NCI-H526 (cell line): ENCODE measurements at places on chromosomes 2 and 18.

DNA sequence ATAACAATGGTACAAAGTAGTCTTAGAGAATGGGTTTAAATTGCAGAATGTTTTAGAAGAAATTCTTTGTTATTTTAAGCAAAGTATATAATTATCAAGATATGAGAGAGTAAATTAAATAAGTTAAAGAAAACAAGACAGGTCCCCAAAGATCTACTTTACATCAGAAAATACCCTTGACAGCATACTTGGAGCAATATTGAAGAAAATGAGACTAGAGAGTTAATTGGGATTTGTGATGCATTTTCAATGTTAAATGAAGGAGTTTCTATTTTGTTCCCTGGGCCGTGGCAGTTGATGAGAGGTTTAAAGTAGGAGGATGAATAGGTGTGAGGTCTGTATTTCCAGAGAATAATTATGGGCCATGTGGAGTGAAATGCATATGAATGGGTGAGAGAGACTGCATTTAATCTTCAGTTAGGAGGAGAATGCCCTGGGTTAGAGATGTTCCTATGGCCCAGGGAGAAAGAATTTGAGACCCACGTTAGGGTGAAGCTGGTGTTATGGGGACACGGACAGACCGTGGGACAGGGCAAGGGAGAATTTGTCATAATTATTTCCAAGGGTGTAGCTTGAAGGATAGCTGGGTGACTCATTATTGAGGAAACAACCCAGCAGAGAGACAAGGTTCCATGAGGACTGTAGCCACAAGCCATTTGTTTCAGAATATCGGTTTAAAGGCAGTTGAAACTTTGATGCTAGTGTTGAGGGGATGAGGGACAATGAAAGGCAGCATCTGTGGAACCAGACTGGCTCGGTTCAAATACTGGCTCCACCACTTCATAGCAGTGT lies 22.7 kb downstream of the MGAT5 start:
- DNase-seq, result no peak

GRCh38 chr18:51196811-51197660 lies 445 bp downstream of the MEX3C start:
- peak; percentile 58 for DNase-seq

- DNase-seq, result no peak
Observed at GRCh38 chr2:70942396-70943204, 6.9 kb downstream of the ATP6V1B1 start.

- DNase-seq, result peak; percentile 43
Observed at GRCh38 chr2:43178602-43179542, 47.5 kb downstream of the ZFP36L2 start.

GRCh38 chr2:238709325-238710025 lies 138.4 kb upstream of the TWIST2 start:
- DNase-seq, result no peak

DNA sequence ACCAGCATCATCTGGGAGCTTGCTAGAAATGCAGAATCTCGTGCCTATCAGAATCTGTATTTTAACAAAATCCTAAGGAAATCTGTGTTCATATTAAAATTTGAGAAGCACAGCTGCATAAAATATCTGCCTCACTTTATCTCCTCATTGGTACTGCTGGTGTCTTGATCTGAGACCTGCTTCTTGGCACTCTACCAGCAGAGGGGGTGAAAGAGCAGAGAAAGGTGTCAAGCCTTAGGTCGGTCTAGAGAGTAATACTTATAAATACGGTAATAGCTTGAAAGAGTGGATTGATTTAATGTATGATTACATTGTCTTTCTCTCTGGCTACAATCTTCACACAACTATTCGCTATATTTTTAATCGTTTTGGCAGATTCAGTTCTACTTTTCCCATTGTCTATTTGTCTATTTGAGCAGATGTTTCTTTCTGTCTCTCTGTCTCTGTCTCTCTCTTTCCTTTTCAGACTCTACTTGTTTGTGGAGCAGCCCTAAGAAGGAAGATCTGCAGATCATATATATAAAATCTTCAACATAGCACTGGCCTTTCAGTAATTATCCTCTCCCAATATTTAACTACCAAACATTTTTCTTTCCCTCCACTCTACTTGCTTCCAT lies 1.7 kb upstream of the GCG start:
- peak; percentile 40 for DNase-seq

DNA sequence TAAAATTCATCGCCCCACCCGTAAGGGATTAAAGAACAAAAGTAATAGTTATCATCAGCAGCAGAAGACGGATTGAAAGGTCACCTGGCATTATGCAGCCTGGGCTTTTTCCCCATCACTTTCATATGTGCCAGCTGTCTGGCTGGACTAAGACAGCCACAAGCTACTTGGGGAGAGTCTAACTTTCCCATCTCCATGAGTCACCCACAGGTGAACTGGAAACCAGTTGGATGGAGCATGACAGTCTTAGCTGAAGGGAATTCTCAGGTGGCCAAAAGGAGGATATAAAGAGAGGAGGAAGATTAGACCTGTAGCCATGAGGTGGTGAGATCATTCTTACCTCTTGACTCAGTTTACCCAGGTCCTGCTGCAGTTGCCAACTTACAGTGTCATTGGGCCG lies 7.0 kb upstream of the FAM178B start:
- no peak for DNase-seq

- peak; percentile 50 for DNase-seq
Observed at GRCh38 chr2:119659601-119660342, 19.2 kb upstream of the TMEM177 start.

GRCh38 chr2:181396256-181397123 lies 60.7 kb upstream of the ITGA4 start:
- no peak for DNase-seq

DNA sequence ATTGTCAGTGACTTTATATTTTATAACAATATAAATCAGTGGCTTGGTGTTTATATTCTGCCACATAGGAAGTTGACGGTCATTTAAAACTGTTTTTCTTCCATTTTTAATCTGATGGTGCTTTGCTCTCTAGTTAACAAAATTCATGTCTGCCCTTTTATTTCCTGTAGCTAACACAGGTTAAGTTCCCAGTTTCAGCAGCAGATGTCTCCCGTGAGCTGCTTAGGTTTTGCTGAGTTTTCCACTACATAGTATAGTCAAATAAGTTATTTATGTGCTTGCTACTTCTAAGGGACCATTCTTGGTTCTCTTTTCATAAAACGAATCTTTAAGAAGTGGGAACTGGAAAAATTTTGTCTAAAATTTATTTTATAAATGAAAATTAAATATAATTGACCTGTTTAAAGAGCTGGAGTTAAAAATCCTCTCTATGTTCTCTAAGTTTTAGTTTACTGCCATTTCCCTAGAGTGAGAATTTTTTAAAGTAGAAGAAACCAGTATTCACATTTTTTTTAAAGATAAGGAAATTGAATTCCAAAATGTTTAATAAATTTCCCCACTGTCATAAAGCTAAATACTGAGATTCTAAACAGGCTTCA lies 20.6 kb downstream of the HTR2B start:
- DNase-seq, result peak; percentile 58

DNA sequence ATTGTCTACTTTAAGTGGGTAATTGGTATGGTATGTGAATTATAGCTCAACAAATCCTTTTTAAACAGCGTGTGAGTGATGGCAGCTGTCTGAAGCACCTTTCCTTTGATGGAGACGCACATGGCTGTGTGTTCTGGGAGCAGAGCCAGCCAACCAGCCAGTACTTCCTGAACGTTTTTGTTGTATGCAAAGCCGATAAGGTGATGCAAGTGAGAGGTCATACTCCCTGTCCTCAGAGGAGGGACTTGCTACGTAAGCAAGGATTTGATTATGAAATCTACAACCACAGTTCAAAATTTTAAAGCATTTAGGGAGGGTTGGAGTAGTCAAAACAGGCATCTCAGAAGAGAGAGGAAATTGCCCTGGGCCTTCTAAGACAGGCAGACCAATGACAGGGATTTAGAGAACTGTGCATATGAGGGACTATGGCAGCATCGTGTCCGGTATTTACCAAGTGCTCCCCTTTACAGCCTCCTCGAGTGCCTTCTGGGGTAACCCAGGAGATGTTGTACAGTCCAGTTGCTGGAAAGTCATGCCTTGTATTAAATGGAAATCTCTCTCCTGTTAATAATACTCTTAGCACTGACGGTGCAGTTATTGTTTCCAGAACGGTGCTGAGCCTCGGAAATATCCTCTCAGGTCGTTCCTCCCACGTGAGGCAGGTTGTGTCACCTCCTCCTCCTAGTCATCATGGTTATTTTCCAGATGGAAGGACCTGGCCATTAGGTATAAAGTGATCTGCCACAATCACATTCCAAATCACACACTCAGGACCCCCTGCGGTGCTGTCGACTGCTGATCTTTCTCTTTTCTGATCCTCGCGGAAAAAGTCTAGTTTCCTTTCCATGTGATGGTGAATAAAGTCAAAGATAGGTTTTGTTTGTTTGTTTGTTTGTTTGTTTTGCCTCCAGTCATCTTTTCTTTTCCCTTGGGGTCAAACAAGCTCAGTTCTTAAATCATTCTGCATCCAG lies 28.4 kb downstream of the ARHGEF4 start:
- peak; percentile 75 for DNase-seq

DNA sequence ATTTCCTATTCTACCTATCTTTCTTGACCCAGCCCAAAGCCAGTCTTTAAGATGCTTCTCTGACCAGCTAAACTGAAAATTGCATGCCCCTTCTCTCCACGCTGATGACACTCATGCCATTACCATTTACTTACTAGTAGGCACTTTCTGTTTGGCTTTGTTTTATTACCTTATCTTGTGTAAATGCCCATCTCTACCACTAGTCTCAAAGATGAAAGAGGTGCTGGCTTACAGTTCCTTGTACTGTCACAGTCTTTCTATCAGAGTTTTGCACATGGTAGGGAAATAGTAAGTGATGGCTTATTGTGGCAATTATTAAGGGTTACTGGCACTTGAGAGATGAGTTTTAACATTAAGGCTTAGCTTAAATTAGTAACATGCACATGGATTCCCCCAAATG lies 352.1 kb downstream of the RBM43 start:
- peak; percentile 8 for DNase-seq

DNA sequence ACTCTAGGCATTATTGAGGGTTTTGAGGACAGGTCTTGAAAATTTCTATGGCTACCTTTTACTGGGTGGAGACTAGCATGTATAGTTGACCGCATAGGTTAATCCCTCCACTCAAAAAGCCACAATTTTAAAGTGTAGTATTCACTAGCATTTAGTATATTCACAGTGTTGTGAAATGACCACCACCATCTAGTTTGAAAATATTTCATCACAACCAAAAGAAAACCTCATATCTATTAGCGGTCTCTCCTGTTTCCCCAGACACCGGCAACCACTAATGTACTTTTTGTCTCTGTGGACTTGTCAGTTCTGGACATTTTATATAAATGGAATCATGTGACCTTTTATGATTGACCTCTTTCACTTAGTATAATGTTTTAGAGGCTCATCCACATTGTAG lies 53.9 kb downstream of the MSH2 start:
- no peak for DNase-seq

DNA sequence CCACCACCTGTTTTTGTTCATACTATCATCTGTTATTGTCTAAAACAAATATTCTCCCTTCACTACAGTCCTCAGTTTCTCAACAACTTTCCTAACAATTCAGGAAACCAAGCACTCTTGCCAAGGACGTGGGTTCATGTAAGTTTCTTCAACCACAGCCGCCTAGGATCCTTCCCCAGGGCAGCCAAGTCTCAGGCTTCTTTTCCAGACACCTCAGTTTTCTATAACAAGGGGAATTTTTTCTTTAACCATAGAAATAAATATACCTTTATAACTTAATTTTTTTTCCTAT lies 39.4 kb upstream of the AGPS start:
- no peak for DNase-seq

DNA sequence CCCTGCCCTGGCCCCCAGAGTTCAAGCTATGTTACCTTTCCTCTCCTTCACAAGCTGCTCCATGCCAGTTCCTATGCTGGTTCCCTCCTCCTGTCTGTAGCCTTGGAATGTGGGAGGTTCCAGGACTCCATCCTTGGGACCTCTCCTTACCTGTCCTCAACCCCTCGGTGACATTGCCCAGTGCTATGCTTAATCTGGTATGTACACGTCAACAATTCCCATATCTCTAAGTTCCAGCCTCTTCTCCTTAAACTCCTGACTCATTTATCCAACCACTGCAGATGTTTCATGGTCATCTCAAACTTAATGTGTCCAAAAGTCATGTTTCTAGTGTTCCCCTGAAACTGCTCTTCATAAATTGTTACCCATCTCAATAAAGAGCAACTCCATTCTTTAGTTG lies 160.8 kb downstream of the TNS1 start:
- no peak for DNase-seq

- peak; percentile 19 for DNase-seq
Observed at GRCh38 chr2:12818416-12819102, 101.8 kb downstream of the TRIB2 start.

DNA sequence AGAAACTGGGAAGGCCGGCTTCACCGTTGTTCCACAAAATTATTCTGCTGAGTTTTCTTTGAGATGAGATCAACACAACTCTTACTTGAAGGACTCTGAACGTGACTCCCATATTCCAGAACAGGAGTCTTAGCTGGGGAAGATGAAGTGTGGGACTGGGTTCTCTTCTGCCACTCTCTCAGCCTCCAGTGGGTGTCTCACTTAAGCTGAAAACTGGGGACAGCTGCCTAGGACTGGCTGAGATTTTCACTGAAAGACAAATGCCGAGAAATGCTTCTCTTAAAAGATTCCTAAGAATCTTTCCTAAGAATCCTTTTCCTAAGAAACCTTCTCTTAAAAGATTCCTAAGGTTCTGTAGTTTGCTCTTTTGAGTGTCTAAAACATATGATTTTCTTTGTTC lies 156.6 kb upstream of the LHCGR start:
- DNase-seq, result no peak

- DNase-seq, result no peak
Observed at GRCh38 chr18:22063102-22063501, 106.3 kb upstream of the GATA6 start.

DNA sequence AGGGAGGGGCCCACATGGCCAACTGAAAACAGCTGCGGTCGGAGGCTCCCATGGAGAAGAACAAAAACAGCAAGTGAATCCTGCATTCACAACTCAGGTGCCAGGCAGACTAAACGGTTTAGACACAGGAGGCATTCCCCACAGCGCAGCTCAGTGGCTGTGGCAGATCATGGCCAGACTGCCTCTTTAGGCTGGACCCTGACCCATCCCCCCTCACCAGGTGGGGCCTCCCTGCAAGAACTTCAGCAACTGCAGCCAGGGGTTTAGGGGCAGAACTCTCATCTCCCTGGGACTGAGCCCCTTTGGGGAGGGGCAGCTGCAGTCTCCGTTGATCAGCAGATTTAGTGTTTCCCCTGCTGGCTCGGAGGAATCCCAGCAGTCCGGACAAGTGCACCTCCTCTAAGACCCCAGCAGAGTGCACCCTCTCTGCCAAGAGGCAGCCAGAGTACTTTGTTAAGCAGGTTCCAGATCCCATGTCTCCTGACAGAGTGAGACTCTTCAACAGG lies 346.7 kb downstream of the SS18 start:
- peak; percentile 2 for DNase-seq

GRCh38 chr18:54089749-54090459 lies 134.6 kb downstream of the MBD2 start:
- no peak for DNase-seq
